ENCODE measurements at places on chromosomes 16 and 17.

- no peak for DNase-seq
- H3K36me3 ChIP-seq: no peaks in the 10 kb centered on the region
- H3K27ac ChIP-seq: no peak overlapping the region
- peaks cover 4% of the 10 kb centered on the region for H3K4me1 ChIP-seq
- no peak overlapping the region for H3K4me3 ChIP-seq
These were observed 23.1 kb upstream of the TMEM97 start for GRCh38 chr17:28295677-28296578.

DNA sequence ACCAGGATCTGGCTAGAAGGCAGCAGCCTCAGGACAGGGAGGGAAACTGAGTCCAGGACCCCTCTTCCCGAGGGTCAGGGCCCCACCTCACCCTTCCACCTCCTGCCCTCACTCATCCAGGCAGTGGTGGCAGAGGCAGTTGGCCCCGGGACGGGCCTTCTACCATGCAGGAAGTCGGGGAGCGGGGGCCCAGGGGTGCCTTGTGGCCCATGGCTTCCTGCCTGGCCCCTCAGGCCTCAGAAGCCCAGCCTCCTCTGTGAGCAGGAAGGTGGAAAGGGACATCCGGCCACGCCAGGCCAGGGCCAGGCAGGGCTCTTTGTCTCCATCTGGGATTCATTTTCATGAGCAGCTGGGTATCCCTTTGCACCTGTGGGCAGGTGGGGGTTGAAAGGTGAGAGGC, 58.5 kb downstream of the BAHCC1 start:
- H3K4me3 ChIP-seq: no peak overlapping the region
- DNase-seq: no peak
- H3K27ac ChIP-seq: no peak overlapping the region
- no peaks in the 10 kb centered on the region for H3K27me3 ChIP-seq
- no peaks in the 10 kb centered on the region for H3K4me1 ChIP-seq
- H3K36me3 ChIP-seq: no peaks in the 10 kb centered on the region

DNA sequence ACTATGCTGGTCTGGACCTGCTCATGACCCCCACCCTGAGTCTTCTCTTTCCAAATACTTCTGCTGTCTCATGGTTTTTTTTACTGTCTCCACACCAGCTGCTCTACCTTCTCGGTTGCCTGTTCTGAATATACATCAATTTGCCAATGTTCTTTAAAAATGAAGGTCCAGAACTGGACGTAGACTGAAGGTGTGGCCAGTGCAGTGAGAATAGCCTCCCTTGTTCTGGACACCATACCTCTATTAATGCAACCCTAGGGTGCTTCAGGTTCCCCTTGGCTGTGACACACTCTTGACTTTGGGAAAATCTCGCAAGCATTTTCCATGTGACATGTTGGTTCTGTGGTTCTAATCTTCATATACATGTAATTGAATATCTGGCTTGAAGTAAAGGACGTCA, 15.3 kb upstream of the IL21R start:
- H3K4me1 ChIP-seq: no peaks in the 10 kb centered on the region
- no peak overlapping the region for H3K4me3 ChIP-seq
- no peaks in the 10 kb centered on the region for H3K36me3 ChIP-seq
- no peaks in the 10 kb centered on the region for H3K27me3 ChIP-seq

DNA sequence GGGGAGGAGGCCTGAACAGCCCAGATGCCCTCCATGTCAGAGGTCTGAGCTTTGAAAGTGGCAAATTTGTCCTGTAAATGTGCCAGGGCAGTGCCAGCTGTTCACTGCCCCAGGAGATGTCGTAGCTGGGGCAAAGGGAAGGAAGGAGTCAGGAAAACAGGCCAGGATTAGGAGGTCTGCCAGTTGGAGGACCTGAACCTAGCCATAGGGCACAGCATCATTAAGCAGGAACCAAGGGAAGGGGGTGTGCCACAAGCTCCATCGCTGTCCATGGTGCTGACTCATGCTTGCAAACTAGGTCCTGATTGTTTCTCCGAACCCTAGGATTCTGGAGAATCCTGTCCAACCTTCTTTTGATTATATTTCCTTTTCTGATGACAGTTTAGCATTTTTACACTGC, 124.2 kb downstream of the TMEM132E start:
- no peak for DNase-seq
- no peaks in the 10 kb centered on the region for H3K4me1 ChIP-seq
- no peaks in the 10 kb centered on the region for H3K36me3 ChIP-seq
- no peak overlapping the region for H3K27ac ChIP-seq
- H3K4me3 ChIP-seq: no peak overlapping the region

DNA sequence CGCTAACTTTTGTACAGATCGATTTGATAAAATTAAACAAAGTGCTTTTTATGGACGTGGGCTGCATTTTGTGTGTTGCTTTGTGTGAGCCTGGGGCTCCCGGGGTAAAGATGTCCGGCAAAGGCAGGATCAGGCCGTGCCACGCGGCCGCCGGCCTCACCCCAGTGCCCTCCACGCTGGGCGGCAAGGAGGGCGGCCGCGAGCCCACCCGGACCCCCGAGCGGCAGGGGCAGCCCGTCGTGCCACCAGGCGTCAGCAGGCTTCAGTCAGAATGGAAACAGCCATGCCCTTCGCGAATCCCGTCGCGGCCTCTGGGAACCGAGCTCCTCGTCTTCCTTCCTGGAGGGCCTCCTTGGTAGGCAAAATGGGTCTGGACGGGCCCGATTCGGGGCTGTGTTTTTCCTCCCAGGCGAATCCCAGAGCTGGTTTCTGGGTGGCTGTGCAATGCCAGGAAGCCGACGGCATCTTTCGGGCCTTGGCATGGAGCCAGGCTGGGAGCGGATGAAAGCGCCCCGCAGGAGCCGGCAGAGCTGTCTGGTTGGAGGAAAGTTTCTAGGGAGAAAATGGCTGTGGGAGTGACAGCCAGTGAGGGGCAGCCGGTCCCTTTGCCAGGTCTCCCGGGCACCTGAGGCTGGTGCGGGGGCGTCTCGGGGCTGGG, 5.5 kb downstream of the SOX8 start:
- H3K36me3 ChIP-seq: no peaks in the 10 kb centered on the region
- no peak overlapping the region for H3K27ac ChIP-seq
- no peaks in the 10 kb centered on the region for H3K27me3 ChIP-seq

DNA sequence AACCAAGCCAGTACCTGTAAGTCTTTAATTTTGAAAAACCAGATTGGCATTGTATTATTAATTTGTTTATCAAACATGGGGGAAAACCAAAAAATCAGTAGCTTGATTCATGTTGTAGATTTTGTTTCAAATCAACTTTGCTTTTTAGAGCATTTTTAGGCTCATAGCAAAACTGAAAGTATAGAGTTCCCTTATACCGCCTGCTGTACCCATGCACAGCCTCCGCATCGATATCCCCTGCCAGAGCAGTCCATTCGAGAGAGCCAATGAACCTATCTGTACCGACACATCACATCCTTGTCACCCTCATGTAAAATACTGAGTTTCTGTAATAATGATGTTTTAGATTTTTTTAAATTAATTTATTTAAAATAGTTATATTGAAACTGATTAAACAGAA, 16.2 kb upstream of the MRC2 start:
- H3K27me3 ChIP-seq: no peaks in the 10 kb centered on the region
- no peak overlapping the region for H3K4me3 ChIP-seq
- no peak overlapping the region for H3K27ac ChIP-seq
- DNase-seq: no peak
- H3K4me1 ChIP-seq: no peaks in the 10 kb centered on the region

DNA sequence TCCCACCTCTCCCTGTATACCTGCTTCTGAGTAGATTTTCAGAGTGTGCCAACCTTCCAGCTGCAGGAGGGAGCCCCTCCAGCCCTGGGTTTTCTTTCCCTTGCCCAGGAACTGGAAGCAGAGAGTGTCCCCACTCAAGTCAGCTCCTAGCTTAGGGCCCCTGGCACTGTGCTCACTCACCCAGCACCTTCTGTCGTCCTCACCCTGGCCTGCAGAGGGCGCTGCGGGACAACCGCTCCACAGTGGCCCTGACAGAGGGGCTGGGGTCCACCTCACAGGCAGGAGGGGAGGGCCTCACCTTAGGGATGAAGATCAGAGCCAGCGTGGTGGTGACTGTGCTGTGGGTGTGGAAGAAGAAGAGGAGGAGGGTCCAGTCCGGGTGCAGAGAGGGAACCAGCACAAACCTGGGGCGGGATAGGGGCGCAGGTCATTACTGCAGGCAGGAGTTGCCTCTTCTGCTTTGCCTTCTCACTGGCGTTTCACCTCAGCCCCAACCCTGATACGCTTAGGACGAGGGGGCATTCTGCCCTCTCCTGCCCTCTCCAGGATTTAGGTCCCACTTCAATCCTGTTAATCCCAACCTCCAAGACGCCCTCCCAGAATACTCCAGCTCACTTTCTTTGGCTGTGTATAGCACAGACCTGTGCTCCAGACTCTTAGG, 10.0 kb downstream of the GPR179 start:
- no peak for DNase-seq
- no peak overlapping the region for H3K4me3 ChIP-seq
- no peaks in the 10 kb centered on the region for H3K4me1 ChIP-seq
- H3K27ac ChIP-seq: no peak overlapping the region
- no peaks in the 10 kb centered on the region for H3K27me3 ChIP-seq

DNA sequence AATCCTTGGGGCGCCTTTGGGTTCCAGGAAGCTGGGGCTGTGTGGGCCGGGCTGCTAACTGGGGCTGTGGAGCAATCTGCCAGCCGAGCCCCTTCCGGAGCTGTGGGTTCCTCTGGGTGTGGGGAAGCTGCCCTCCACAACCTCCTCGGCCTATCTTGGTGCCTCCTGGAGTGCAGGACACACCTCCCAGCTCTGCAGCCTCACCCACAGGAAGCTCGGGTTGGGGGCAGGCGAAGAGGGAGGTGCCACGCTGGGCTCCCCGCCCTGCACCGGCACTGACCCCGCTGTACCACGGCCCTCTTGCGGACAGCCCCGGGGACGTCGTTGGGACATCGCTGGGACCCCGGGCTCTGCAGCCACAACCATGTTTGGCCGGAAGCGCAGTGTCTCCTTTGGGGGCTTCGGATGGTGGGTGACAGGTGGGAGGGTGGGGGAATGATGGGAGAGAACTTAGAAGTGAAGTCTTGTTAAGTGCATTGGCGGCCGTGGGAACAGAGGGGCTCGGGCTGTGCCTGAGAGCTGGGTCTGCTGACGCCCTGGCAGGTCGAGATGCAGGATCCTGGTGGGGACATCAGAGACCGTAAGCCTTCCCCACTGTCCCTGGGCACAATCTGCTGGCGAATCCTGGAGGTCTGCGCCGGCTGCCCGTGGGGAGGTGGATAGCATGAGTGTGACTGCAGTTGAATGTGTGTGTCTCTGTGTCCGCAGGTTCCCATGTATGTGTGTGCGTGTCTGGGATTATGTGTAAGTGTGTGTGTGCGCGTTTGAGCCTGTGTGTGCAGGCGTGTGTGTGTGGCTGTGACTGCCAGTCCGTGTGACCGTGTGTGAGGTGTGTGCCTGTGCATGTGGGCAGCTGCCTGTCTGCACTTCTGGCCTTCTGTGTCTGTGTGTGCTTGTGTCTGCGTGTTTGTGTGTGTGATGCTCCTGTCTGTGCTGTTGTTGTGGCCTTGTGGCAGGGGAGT, at the start of gene RAP1GAP2:
TSS of gene RAP1GAP2 (plus strand) at position 275 of the 962 bp plus-strand sequence. CDS start at position 365, 90 bp downstream.
- no peaks in the 10 kb centered on the region for H3K36me3 ChIP-seq
- H3K4me3 ChIP-seq: no peak within 1 kb of the TSS
- H3K27me3 ChIP-seq: no peaks in the 10 kb centered on the region
- H3K27ac ChIP-seq: no peak within 1 kb of the TSS
- DNase-seq: no peak
- no peaks in the 10 kb centered on the region for H3K4me1 ChIP-seq

GRCh38 chr17:10357768-10358167, 15.0 kb downstream of the MYH13 start:
- no peak for DNase-seq
- no peak overlapping the region for H3K4me3 ChIP-seq
- no peaks in the 10 kb centered on the region for H3K4me1 ChIP-seq
- no peaks in the 10 kb centered on the region for H3K27me3 ChIP-seq
